ENCODE measurements at places on chromosomes 16 and 17.
A peak's percentile ranks its signal among the peaks of the same experiment; 100 is the strongest.

DNA sequence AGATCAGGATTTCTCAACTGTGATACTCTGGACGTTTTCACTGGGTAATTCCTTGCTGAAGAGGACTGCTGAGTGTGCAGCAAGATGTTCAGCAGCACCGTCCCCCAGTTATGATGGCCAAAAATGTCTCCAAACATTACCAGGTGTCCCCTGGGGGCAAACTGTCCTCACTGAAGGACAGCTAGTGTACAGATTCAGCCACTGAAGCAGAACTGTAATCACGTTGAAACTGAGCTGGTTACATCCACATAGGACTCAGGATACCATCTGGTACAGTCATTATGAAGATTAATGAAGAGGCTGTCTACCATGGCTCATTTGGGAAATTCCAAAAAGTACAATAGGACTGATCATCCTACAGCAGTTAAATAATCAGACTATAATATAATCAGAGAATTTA lies 43.3 kb upstream of the GINS3 start:
- no peak for DNase-seq

GRCh38 chr17:27538156-27538955 lies 82.1 kb downstream of the KSR1 start:
- DNase-seq: no peak

DNA sequence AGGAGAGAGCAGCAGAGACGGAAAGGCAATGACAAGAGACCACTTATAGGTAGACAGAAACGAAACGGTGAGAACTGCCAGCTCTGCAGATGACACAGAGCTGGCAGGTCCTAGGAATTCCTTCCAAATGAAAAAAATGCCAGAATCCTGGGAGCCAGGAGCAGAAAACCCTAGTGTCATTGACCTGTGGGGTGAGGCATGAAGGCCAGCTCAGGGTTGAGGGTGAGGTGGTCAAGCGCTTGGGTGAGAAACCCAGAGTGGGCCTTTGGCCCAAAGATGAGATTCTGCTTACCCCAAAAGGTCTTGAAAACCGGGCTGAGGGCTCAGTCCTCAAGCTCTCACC lies 9.2 kb downstream of the HIC1 start:
- DNase-seq: no peak

DNA sequence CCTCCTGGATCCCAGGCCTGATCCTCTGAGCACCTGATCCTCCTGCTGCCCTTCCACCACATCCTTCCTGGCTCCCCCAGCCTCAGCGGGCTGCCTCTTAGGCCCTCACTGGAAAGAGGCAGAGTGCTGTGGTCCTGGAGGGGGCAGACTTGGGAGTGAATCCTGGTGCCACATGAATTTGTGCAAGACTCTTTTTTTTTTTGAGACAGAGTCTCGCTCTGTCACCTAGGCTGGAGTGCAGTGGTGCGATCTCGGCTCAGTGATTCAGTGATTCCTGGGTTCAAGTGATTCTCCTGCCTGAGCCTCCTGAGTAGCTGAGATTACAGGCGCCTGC lies 3.1 kb downstream of the GHDC start:
- no peak for DNase-seq

- no peak for DNase-seq
These were observed 16.8 kb downstream of the IL4R start for GRCh38 chr16:27330542-27330941.

DNA sequence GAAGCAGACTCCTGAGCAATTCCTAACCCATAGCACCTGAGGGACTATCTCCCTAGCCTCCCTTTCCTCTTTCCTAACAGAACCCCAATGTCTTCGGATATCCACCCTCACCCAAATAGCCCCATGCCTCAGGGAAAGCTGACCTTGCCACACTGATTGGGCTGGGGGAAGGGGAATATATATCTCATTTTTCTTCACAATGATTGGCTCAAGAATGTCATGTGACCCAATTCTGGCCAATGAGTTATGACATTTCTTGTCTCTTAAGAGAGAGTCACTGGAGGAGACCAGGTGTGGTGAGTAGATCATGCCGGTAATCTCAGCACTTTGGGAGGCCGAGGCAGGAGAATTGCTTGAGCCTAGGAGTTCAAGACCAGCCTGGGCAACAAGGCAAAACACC lies 71.9 kb upstream of the NLK start:
- DNase-seq: no peak

GRCh38 chr17:37344519-37344918 lies 31.3 kb upstream of the C17orf78 start:
- DNase-seq: no peak

DNA sequence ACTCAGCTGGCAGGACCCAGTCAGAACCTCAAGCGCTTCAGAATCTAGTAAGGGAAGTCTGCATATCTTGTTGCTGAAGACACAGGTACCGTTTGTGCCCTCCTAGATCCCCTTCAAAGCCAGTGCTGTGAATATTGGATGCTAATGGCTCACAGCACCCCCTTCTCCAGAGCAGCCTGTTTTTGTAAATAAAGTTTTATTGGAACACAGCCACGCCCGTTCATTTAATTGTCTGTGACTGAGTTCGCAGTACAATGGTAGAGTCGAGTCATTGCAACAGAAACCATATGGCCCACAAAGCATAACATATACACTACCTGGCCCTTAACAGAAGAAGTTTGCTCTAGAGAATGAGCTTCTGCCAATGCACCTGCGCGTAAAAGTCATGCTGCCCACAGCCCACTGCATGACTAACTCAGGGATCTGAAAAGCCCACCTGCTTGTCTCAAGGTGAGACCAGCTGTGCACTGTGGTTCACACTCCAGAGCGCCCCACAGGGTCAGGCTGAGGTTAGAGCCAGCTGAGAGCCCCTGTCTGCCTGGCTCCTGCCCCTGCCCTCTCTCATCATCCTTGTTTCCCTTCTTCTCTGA lies 48.8 kb downstream of the AIPL1 start:
- DNase-seq: peak; percentile 5

DNA sequence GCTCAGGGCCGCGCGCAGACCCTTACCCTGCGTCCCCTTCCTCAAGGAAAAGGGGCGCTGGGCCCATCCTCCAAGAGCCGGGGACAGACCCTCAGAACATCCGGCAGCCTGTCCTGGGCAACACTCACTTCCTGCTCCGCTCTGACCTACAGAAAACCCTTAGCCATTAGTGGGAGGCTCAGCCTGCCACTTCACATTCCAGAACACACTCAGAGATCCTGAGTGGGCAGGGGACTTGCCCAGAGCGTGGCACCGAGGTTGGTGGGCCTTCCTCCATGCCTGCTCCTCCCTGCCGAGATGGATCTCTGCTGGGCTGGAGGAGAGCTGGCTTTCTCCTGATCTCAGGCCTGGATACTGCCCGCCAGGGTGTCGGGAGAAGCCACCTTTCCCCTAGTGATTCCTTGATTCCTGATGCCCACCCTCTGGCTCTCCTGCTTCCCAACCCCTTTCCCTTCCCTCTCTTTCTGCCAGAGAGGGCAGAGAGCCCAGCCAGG lies 1.5 kb downstream of the SCARF1 start:
- DNase-seq: peak; percentile 31

DNA sequence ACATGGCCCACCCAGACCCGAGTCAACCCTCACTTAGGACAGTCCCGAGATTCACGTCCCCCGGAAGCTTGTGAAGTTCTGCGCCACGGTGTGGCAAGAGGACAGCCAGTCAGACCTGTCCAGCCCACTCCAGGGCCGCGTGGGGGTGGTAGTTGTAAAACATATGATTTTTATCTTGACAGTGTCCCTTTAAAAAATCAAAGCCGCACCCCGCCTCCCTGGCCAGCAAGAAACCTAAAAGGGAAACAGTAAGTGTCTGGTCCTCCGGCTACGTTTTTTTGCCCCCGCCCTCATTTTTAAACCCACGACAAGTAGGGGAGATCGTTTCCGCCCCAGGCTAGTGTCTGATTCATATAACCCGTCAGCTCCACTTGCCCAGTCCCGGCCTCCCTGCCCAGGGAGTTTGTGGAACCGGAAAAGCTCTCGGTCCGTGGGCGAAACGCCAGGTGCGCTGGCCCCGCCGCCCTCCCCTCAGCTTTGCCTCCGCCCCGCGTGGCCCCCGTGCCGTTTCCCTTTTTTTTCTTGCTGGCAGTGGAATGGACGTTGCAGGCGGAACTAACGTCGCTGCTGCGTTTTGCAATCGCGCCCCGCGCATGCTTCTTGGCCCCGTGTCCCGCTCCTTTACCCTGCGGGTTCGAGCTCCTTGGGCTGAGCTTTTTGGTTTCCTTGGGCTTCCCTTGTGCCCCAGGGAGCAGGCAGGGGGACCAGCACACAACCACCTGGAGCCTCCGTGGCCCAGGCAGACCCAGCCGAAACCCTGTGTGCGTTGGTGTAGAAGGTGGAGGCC lies 13.3 kb upstream of the NUDT16L1 start:
- DNase-seq: peak; percentile 28

DNA sequence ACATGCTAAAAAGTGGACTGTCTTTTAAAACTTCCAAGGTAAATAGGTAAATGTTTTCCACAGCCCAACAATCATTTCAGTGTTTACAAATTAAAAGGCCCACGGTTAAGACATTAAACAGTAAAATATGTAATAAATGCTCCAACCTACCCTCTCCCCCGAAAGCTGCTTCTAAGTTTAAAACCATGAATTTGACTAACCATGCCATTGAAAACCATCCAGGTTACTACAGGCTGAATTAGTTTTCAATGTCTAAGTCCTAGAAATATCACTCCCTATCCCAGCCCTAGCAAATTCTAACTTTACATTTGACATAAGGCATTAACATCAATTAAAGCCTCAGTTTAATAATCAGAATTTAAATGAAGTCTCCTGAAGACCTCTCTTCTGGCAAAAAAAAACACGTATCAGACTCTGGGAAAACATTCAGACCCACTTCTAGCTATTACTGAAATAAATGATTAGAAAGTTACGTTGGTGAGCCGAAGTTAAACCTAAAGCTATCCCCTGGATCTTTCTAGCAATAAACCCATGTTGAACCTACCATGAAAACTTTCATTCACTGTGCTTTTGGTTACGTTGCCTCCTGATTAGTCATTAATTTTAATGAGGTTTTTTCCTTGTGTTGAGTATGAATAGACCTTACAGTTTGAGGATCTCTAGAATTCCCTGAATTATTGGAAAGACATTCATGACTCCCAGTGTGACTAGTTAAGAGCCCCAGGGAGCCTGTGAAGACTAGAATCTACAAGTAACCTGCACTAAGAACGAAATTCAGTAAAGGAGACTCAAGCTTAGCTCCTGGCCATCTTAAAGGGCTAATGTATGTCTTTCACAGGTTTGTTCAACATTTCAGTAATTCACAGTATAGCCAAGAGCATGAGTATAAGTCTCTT lies 1.7 kb upstream of the POLG2 start:
- no peak for DNase-seq

DNA sequence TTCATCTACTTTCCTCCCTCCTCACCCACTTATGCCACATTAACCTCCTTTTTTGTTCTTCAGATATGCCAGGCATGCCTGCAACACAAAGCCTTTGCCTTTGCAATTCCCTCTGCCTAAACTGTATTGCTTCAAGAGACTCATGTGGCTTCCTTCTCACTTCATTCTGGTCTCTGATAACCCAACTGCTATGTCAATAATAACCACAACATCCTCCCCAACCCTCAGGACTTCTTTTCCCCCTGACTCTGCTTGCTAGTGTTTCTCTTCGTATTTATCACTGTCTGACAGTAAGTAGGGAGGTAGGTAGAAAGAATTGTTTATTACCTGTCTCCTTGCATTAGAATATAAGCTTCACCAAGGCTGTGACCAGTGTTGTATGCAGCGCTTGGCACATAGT lies 22.4 kb downstream of the RBL2 start:
- peak; percentile 42 for DNase-seq

DNA sequence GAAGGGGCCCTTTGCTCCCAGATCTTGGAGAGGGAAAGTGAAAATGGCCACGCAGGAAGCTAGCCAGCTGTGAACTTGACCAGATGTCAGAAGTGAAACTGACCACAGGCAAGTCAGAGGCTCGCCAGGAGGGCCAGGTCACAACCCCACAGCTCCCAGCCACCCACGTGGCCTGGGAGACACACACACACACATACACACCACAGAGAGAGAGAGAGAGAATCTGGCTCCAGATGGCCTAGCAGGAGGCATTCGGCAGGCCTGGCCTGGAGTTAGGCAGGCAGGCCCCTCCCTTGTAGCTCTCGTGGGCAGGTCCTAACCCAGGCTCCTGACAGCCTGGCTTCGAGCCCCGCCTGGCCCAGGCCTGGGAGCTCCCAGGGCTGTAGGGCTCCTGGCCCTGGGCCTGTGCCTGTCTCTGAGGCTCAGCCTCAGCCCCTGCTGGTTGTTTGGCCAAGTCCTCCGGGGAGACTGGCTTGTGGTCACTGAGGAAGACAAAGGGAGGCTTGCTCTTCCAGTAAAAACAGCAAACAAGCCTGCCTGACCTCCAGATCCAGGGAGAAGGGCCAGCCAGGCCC lies 20.2 kb downstream of the NGFR start:
- no peak for DNase-seq

- DNase-seq: no peak
These were observed 1343.7 kb upstream of the GOT2 start for GRCh38 chr16:60077861-60078260.

GRCh38 chr16:23334950-23335349 lies 32.8 kb downstream of the SCNN1B start:
- DNase-seq: no peak

DNA sequence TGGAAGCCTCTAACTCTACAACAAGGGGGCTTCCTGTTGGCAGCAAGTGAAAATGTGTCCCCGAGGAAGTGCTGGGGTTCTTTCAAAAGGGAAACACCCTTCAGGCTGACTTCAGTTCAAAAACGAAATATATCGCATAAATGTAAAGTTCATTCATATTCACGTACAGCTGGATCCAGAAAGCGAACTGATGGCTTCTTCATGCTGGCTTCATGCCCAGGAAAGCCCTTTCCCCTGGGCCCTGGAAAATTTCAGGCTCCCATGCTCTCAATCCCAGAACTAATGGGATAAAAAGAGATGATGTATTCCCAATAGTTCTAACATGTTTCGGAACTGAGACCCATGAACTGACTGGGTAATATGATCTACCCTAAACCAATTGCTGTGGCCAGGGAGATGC lies 104.7 kb upstream of the CDH13 start:
- no peak for DNase-seq

DNA sequence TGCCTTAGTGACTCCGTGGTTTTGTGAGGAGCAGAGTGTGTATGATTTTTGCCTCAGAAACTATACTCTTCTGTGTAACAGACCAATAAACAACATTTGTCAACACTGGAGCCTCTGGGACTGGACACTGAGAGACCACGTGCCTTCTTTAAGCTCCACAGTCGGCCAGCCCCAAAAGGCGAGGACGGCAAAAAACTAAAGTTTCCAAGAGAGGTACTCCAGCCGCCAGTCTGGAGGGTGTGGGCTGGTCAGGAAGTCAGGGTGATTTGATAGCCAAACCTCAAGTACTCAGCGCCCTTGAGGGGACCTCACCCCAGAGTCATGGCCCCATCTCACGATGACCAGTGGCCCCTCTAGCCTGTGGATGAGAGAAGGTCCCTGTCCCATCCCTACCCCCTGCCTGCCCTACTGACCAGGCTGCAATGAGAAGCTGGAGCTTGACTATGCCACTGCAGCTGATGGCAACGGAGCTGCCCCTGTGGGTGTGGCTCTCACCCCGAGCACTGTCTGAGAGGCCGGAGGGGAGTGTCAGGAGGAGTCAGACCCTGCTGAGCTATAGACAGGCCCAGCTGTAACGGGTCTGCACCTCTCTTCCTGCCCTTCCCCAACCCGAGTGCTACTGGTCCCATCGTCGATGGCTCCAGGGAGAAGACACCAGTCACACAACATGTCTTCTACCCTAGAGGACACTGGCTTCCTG lies 19.8 kb downstream of the MNT start:
- DNase-seq: no peak

Measured in activated CD8-positive, alpha-beta T cell treated with anti-CD3 and anti-CD28 coated beads for 36 hours (primary cell).